Kidney (tissue), 22 donors: ENCODE measurements at places on chromosomes 11 and 22.

GRCh38 chr22:22485524-22485923, 23.0 kb downstream of the ZNF280B start:
- DNase-seq: no peak

GRCh38 chr11:109236188-109236587, 185.8 kb upstream of the C11orf87 start:
- DNase-seq: no peak

DNA sequence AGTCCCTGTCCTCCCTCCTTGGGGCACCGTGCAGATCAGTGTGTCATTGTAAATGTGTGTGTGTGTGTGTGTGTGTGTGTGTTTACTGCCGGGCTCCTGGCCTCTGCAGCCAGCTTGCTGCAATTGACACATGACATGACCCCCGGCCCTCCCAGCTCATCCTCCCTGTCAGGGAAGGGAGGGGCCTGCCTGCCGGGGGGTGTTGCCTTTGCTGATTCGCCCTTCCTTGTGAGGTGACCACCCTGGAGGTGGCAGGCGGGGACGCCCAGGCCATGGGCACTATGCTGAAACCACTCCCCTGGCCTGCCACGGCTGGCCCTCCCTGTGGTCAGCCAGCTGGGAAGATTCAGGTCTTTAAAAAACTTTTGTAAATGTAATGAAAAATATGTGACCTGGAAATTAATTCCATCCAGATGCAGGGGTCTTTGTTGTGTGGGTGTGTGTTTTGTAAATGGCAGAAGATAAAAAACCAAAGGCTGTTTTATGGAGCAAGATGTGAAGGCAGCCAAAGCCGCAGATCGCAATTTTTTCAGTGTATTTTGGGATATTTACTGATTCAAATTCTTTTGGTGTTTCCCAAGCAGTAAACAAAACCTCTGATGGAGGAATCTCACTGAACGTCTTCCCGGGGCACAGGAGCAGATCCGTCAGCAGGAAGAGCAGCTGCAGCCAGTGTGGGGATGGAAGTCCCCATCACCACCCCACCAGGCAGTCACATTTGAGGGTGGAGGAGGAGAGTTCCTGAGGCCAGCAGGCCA, 23.2 kb downstream of the SHISAL1 start:
- DNase-seq: peak; percentile 88

DNA sequence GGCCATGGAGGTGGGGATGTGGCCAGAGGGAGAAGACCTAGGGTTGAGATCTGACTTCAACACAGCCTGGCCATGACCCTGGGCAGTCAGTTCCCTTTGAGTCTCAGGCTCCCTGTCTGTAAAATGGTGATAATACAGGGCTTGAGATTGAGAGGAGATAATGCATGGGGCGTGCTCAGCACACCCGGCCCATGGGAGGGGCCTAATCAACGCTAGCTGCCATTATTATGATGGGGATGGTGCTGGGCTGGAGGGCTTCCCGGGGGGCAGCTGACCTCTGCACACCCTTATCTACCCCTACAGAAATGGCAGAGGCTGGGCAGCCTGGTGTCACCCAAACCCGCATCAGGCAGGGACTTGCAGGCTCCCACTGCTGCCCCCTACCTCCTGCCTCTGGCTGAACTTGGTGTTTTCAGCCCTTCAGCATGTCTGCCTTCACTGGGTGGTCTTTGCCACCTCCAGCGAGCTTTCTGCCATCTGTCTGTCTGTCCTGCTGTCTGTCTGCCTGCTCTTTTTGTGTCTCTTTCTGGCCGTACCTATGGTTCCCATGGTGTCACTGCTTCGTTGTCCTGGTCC, 84.5 kb downstream of the CACNA1I start:
- DNase-seq: no peak

DNA sequence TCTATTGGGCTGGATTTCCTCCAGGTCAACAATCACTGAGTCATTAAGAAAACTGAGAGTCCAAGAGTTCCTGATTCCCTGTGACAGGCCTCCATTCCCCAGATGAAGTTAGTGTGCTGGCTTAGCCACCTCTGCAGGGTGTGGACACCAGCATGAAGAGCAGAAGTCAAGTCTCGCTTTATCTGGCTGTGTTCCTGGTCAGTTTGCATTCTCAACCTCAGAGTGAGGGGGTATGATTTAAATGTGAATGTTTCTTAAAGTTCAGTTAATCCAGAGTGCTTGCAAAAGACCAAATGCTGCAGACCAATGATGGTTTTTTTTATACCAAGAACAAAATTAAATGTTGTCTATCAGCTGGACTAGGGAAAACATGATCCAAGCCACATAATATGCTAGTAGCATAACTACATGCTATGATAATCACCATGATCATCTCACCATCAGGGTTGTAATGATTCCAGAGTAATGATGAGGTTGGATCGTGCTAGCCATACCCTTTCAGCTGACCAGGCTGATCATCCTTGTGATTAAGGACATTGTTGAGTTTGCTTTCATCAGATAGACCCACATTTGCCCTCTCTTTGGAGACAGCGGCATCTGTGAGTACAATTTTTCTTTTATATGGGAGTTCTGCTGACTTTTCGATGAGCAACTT, 145.8 kb upstream of the ARHGAP20 start:
- DNase-seq: no peak

GRCh38 chr22:20803696-20804324, 29.9 kb downstream of the SERPIND1 start:
- DNase-seq: peak; percentile 38

- DNase-seq: peak; percentile 71
Measured at GRCh38 chr22:46537225-46537945, at the start of gene CELSR1. CELSR1 (minus strand) TSS chr22:46537620; CDS start chr22:46537170, 450 bp downstream.

DNA sequence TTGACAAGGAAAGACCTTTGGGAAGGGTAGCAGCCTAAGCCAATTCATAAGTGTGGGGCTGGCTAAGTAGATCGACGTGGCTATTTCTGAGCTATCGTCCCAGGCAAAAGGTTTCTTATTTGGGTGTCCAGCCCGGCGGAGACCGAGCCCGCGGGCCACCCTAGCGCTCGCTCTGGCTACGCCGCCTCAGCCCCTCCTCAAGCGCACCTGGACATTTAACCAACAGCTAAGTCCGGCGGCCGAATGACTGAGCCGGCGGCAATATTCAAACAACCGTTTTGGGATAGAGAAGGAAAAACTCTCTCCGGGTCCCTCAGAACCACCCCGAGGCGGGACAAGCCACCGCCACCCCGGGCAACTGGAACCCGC, 457 bp downstream of the RNF141 start:
- DNase-seq: peak; percentile 78

- DNase-seq: no peak
Measured at GRCh38 chr11:69995697-69996096, 82.4 kb upstream of the ANO1 start.
